Activated CD4-positive, alpha-beta T cell treated with anti-CD3 and anti-CD28 coated beads, Interleukin-2, amount 50 U/mL, for 48 hours (primary cell): ENCODE measurements at places on chromosomes 16 and 17.

DNA sequence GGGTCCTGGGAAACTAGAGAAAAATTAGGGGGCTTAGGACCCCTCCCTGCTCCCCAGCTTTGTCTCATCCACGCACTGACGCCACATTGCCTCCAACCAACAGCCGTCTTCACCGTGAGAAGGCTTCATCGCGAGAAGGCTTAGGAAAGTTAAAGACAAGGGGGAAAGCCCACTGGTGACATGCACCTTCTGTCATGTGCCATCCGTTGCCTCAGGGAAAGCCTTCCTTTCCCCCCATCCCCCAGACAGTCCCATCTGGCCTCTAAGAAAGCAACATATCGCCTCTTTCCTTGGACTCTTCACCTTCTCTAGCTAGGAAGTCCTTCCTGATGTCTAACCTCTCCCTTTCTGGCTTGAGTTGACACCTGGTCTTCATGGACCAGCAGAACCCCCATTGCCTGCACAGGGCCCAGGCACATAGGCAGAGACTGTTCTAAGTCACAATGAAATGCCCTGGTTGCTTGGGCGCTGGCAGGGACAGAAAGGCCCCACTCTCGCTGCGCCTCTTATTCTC is 2.1 kb downstream of the FOXN1 start:
- DNase-seq, result no peak

GRCh38 chr16:79595231-79595641 is 5.3 kb downstream of the MAF start:
- DNase-seq, result no peak

- DNase-seq, result no peak
Observed at GRCh38 chr17:61716225-61716829, 125.3 kb upstream of the NACA2 start.

DNA sequence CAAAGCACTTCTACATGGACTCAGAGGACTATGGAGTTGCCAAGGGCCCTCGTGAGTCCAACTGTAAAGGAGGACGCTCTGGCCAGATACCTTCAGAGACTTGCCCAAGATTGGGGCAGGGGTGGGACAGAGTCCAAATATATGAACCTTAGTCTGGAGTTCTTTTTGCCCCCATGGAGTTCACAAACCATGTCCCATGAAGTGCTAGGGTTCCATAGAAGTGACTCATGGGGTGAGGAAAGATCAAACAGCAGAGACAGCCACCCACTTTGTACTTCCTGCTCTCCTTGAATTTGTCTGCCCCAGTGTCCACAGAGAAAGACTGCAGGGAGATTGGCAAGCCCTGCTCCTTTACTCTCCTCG is 29.0 kb downstream of the SRL start:
- DNase-seq, result no peak

DNA sequence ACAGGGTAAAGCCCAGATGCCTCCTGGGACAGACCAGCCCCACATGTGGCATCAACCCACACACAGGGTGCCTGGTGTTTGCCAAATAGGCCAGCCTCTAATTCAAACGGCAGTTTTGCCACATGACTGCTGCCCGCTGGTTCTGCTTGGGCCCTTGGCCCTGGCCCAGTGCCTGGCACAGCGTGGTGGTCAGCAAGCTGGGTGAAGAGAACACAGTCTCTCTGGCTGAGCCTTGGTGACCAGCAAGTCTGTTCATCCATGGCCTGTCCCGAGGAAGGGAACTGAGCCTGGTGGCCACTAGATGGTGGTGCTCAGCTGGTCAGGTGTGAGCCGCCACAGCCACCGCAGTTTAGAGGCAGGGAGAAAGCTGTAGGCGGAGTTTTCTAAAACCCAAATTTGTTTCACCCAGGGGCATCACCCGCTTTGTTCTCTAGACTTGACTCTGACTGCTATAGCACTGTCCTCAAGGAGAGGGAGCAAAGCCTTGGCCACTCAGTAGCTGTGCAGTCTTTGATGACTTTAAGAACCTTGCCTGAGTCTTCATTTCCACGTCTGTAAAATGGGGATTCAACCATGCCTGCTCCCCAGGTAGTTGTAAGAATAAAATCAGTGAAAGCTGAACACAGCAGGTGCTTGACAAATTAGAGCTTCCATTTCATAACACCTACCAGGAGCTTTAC is 4.7 kb upstream of the GFAP start:
- peak; percentile 74 for DNase-seq

GRCh38 chr17:55458978-55459377 is 37.3 kb upstream of the MMD start:
- peak; percentile 69 for DNase-seq

GRCh38 chr16:50367777-50368409 is 895 bp downstream of the BRD7 start:
- no peak for DNase-seq

GRCh38 chr16:3640207-3640606 is 14.3 kb upstream of the DNASE1 start:
- no peak for DNase-seq

GRCh38 chr16:65989861-65990604 is 376.5 kb upstream of the CDH5 start:
- no peak for DNase-seq

GRCh38 chr16:50059669-50060068 is 6.1 kb upstream of the HEATR3 start:
- DNase-seq, result no peak

DNA sequence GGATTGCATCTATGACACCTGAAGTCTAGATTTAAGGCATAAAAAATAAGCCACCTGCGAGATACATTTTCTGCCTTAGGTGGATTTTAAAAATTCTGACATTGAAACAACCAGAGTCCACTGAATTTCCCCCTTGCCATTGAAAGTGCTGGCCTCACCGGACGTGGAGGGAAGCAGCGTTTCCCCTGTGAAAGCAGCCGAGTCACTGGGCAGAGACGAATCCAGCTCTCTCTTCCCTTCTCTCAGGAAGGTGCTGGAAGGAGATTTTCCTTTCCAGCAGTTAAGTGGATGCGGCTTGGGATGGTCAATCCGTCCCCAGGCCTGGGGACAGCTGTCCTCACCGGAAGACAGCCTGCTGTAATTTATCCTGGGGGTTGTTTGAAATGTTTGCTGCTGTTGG is 270.9 kb upstream of the FOXF1 start:
- DNase-seq, result no peak

DNA sequence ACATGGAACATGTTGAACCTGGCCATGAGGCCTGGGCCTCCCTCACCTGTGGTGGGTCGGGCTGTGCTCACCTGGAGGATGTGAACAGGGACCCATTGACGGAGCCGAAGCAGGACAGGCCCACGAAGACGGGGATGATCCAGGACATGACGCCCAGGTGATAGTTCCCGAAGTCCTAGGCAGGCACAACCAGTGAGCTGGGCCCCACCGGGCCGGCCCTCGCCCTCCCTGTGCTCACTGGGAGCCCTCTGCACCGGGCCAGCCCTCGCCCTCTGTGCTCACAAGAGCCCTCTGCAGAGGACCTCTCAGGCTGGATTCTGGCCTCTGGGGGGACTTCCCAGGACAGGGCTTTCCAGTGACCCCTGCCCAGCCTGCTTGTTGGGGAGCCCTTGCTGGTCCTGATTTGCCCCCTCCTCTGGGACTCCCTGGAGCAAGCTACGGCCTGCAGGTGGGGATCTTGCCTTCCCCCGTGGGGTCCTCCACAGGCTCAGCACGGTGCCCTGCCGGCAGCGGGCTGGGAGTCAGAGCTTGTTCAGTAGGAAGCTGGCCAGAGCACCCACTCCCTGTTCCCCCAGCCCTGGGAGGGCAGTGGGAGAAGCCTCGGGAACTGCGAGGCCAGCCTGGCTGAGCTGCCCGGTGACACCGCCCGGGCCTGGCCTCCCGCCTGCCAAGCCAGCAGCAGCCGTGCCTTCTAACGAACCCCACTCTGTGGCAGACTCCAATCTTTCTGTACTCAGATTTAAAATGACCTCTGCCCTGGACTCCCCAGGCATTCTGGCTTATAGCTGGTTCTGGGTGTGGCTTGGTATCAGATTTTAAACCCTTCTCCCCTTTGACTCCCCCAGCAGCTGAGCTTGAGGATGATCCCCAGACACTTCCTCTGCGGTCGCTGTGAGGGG is 30.4 kb downstream of the SLC7A5 start:
- no peak for DNase-seq

GRCh38 chr16:2250652-2251295 is 613 bp downstream of the ECI1 start:
- DNase-seq, result peak; percentile 58

GRCh38 chr16:78695391-78695790 is 595.9 kb downstream of the WWOX start:
- DNase-seq, result no peak

GRCh38 chr17:76475302-76475701 is 7.9 kb downstream of the AANAT start:
- DNase-seq, result no peak

DNA sequence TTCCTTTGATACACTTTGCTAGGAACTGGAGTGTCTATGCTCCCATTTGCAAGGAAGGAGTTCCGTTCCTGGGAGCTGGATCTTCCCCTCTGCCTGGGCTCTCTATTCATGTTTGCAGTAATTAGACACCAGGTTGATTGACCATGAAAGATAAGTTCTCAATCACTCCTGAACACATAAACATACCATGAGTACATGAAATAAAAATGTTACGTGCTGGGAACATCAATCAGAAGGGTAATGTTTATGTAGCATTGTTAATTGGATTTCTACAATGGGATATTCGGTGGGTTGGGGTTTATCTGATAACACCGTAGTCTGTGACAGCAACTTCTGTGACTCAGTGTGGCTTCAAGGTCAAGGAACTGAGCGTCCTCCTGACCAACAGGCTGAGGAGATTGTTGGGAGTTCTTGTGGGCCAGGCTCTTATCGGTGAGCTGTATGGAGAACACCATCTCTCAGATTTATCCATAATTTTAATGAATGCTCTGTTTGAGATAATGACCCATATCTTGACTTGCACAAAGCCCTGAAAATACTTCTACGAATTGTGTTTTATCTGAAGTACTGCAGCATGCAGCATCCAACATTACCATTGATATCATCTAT is 136.4 kb downstream of the NPIPB5 start:
- DNase-seq, result no peak
